ENCODE measurements at places on chromosomes 1 and 21. TPM values are rescaled to one million over a fixed set of nuclear protein-coding genes. Genes with fewer than 3 reads are reported as not detected.

The TNFRSF1B gene
- 294 TPM for total RNA-seq

The RASAL2 gene
- not detected for total RNA-seq

The SPATC1L gene
- 4.8 TPM for total RNA-seq

The DEPDC1 gene
- total RNA-seq, result 31.0 TPM

The ANKRD34A gene
- 4.6 TPM for total RNA-seq

The LORICRIN gene
- total RNA-seq, result not detected

The DNM3 gene
- 2.2 TPM for total RNA-seq

The AVPR1B gene
- total RNA-seq, result not detected

The CDC42BPA gene
- total RNA-seq, result 1.3 TPM

The CHIT1 gene
- total RNA-seq, result 0.94 TPM

The TNFRSF9 gene
- 19.2 TPM for total RNA-seq

The UTS2 gene
- 0.73 TPM for total RNA-seq

The TNNT2 gene
- total RNA-seq, result not detected

The SPRR1A gene
- not detected for total RNA-seq

The AADACL3 gene
- total RNA-seq, result not detected

The FCRL2 gene
- total RNA-seq, result not detected

The ZFYVE9 gene
- 0.35 TPM for total RNA-seq

The COL9A2 gene
- 12.4 TPM for total RNA-seq

The PRDM16 gene
- not detected for total RNA-seq
